ENCODE measurements at places on chromosomes 3 and 15.

GRCh38 chr3:59101231-59101736 lies 51.5 kb upstream of the CFAP20DC start:
- no peak for DNase-seq

- DNase-seq, result no peak
These were observed 197.1 kb upstream of the KBTBD8 start for GRCh38 chr3:66800941-66801545.

DNA sequence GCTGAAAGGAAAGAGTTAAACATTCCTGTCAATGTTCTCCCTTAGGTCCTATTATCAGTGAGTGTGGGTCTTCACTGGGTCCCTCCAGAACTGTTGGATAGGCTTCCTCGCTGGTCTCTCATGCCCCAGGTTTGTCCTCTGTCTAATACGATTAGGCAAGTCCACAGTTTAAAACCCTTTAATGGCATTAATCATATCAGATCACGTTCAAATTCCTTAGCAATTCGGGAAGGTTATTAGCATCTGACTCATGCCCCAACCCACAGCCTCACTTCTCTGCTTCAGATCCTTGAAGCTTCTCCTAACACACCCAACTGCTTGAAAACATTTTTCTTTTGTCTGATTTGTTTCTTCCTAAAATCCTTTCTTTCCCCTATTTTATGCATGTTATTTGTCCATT lies 224.3 kb upstream of the ATP10A start:
- no peak for DNase-seq

DNA sequence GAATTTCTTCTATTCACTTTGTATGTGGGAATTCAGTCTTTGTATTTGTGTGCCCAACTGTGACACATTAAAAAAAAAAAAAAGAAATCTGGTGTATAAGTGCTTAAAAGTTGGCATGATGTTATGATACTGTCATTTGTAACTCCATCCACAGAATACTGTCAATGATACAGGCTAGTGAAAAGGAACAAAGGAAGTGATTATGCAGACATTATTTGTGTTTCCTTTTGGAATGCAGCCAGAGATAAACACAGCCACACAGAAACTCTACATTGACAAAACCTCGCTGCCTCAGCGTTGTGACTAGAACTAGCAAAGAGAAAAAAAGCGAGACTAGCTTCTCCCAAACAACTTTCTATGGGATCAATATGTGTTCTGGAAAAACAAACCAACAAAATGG lies 519.2 kb upstream of the AGTR1 start:
- no peak for DNase-seq

- DNase-seq, result no peak
These were observed 25.1 kb downstream of the CD80 start for GRCh38 chr3:119534296-119534695.

- DNase-seq, result no peak
These were observed 148.0 kb upstream of the NR2E3 start for GRCh38 chr15:71662306-71662705.

DNA sequence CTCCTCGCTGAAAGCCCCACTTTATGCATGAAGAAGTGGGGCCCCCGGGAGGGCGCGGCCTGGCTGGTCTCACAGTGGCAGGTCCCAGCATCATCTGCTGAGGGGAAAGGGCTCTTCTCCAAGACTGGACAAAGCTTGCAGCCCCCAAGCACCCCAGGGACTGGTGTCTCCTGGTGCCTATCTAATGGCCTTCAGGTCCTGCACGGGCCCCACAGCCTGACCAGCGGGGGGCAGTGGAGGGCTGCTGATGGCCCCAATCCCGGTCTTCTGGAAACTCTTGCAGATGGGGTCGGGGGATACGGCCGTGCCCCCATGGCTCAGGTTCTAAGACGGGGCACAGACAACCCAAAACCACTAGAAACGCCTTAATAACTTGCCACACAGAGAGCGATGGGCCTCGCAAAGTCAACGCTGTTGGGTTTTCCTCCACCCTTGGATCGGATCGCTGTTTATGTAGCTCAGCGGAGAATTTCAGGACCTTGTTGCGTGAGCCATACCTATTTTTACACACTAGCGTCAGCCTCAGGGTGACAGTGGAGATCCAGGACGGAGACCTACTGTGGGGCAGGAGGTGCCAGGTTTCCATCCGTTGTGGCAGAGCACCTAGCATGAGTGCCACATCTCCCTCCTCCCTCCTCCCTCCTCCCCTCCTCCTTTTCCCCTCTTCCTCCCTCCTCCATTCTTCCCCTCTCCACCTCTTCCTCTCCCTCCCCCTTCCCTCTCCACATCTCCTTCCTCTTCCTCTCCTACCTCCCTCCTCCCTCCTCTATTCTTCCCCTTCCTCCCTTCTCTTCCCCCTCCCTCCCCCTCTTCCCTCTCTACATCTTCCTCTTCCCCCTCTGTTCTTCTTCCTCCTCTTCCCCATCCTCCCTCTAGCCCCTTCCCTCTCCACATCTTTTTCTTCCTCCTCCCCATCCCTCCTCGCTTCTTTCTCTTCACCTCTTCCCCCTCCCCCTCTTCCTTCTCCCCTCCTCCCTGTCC lies 79.3 kb upstream of the ALDH1L1 start:
- DNase-seq, result no peak

GRCh38 chr3:177084616-177085015 lies 112.7 kb downstream of the TBL1XR1 start:
- DNase-seq, result no peak

DNA sequence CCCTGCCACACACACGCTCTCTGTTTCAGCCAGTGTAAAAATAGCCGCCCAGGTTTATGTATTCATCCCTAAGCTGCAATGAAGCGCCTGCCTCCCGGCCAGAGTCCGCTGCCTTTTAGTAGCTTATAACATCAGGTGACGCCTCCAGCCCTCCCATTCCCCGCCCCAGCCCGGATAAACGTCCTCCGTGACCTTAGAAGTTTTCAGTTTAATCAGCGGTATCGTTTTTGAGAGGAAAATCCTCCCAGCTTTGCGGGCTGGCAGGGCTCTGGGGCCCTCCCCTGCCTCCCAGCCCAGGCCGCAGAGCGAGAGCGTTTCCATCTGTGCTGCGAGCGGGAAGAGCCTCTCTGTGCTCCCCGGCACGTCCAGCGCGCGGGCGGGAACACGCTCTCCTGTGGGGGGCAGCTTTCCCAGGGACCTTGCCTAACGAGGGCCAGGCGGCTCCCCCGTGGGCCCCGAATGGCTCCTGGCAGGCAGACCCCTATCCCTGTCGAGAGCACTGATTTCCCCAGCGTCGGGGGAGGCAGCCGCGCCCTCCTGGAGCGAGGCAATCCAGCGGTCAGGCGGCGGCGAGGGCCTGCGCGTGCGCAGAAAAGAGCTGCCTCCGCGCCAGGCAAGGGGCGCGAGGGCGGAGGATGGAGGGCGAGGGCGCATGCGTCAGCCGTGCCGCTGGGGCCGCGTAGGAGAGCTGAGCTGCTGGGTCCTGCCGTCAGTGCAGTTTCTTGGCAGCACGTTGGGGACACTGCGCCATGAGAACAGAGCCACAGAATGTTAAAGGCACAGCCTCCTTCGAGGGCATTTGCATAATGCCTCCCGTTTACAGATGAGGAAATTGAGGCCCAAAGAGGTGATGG lies 71.1 kb downstream of the CCNL1 start:
- no peak for DNase-seq

DNA sequence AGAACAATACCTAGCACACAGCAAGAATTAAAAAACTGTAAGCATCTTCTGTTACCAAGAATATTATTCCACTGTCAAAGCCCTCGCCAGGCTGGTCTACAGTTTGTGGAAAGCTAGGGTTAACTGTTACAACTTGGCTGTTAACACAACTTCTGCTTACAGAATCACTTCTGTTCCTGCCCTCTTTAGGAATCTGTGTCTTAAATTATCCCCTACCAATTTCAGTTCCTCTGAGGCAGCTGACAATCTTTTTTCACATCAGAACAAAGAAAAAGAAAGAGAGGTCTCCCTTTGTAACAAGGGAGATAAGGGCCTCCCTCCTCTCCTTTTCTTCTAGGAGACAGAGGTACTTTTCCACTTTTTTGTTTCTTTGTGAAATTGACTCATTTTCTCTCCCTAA lies 188.9 kb downstream of the FMN1 start:
- DNase-seq, result no peak

DNA sequence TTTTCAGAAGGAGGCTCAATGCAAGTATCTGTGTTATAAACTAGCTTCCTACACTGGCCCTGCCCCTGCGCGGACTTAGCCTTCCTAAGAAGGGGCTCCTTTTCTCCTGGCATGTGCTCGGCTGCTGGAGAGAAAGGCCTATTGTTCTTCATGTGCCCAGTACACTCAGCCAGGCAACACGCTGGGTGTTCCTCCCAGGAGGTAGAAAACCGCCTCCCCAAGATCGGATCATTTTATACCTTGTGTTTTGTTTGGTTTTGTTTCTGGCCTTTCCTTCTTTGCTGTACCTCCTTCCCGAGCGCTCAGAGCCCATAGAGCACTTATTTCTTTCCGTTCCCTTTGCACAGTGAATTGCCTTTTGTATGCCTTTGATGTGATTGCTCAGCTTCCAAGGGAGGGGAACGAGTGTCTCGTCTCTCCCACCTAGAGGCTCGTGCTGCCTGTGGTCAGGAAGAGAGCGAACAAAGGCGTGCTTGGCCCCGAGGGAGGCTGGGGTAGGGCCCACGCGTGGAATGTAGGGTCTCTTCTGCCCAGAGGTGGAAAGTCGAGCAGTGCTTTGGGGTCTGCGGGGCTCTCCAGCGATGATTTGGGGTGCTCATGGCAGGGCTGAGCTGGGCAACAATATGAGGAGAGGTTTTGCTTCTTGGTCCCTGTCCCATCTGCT lies 30.0 kb downstream of the CCNL1 start:
- DNase-seq, result no peak

DNA sequence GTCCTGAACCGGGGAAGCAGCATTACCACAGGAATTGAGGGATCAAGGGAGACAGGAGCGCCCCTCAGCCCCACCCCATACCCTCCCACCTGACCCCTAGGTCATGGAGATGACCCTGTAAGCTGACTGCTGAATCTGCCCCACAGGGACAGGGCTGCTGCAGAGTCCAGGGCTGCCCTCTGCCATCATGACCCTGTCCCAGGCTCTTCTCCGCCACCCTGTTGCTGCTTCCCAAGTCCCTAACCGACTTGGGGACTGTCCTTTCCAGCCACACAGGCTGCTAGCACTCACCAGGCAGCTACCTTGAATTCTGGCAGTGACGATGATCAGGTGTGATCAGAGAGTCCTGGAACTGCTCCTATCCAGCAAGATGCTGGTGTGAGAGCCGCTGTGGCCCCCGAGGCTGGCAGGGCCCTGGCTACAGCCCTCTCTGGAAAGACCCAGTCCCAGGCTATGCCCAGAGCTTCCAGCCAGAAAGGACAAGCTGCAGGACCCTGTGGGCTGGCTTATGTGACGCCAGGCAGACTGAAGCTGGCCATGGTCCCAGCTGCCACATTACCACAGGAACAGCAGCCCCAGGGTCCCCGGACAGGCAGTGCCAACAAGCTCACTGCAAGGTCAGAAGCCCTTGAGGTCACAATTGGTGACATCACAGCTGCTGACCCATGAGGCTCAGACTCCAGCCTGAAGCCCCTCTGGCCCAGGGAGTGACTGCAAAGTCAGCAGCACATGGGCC lies at the start of gene C3orf22:
Gene C3orf22, minus strand, starts transcription at position 597 of the 736 bp plus-strand sequence. CDS start 5,542 bp downstream, outside the sequence.
- DNase-seq, result no peak

DNA sequence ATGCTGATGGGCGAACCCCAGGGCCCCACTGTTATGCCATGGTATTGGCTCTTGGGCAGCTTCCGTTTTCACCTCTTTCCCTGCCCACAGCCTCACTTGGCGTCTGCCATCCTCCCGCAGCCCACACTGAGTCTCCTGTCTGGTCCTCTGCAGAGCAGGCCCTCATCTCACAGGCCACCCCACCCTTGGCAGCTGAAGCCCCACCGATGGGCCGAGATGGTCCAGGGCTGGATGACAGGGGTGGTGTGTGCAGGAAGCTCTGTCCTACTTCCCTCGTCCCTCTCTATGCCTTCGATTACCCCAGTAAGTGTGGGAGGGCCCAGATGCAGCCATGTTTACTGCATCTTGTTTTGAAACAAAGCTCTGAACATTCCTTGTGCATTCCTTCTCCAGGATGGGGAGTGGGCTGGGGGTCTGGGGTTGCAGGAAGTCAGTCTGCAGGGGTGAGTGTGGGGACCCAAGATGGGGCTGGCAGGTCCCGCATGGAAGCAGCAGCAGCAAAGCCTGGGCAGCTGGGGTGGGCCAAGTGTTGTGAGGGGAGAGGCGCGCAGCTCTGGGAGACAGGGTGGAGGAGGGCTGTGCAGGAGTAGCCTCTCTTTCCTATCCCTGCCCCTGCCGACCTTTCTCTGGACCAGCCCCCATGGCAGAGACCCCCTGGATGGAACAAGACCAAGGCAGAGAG lies 20.9 kb downstream of the TBC1D21 start:
- DNase-seq, result no peak

- no peak for DNase-seq
These were observed 643 bp downstream of the CDAN1 start for GRCh38 chr15:42736178-42736792.

DNA sequence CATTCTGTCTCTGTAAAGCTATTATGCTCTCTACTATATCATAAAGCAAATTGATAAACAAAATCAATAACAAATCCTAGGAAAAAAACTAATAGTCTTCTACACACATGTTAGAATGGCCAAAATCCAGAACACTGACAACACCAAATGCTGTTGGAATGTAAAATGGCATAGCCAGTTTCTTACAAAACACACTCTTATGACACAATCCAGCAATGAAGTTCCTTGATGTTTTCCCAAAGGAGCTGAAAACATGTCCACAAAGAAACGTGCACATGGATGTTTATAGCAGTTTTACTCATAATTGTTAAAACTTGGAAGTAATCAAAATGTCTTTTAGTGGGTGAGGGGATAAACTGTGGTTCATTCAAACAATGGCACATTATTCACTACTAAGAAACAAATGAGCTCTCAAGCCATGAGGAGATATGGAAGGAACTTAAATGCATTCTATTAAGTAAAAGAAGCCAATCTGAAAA lies 32.7 kb downstream of the CADM2 start:
- no peak for DNase-seq

GRCh38 chr3:10335871-10336622 lies 15.1 kb upstream of the SEC13 start:
- DNase-seq, result no peak

All from esophagus squamous epithelium (tissue), 5 donors.